ENCODE measurements at places on chromosomes 11 and 22. TPM values are rescaled to one million over a fixed set of nuclear protein-coding genes. Genes with fewer than 3 reads are reported as not detected.

DNA sequence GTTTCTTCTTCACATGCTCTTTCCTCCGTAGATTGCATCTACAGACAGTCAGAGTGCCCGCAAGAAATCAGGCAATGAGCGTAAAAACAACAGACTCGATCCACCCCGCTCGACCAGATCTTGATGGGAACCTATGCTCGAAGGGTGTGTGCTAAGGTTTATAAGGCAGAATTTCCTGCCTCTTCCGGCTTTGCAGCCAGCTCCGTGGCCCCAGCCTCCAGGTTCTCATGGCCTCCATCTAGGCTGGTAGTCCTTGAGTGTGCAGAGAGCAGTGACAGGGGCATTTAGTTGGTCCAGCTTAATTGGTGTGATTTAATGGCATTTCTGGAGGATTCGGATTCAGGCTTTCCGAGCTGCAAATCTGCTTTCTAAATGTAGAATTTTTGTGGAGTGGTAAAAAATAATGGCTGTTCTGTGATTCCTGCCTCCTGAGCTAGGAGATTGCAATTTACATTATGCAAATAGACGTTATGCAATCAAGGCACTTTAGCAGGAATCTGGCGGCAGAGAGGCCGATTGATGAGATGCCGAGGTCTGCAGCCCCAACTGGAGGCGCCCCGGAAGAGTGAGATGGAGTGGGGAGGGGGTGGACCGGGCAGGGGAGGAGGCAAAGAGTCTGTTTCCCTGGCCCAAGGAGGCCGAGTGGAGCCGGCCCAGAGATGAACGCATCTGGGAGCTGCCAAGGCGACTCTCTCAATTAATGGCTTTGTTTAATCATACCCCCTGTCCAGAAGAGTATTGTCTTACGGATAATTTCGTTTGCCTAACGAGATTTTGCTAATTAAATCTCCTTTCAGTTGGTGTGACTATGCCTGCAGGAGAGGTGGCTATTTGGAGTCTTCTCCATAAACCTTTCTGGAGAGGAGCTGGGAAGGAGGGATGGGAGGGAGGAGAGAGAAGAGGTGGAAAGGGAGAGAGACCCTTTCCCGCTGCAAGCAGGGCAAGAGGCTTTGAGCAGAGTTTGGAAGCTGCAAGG, 75.3 kb downstream of the PKNOX2 start:
- no peaks in the 10 kb centered on the region for H3K36me3 ChIP-seq
- H3K4me1 ChIP-seq = no peaks in the 10 kb centered on the region
- no peak for DNase-seq
- no peak overlapping the region for H3K27ac ChIP-seq

DNA sequence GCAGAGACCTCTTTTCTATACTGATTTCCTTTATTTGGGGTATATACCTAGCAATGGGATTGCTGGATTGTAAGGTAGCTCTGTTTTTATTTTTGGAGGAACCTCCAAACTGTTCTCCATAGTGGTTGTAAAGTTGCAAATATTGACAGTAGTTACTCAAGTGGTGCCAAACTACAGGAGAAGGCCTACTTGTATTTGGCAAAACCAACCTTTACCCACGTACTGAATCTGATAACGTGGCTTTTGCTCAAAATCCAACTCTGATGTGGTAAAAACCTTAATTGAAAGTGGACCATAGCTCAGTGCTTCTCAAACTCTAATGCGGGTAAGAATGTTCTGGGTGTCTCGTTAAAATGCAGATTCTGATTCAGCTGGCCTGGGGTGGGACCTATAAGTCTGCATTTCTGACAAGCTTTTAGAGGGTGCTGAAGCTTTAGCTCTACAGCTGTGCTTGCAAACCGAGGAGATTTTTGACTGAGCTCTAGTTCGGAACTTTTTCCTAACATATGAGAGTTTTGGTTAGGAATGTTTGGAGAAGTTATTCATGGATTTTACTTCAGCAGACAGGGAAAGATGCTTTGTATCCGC, 69.8 kb downstream of the PACS1 start:
- peaks cover 42% of the 10 kb centered on the region for H3K4me1 ChIP-seq
- no peak overlapping the region for H3K27ac ChIP-seq
- H3K36me3 ChIP-seq = no peaks in the 10 kb centered on the region
- no peak overlapping the region for H3K4me3 ChIP-seq
- no peaks in the 10 kb centered on the region for H3K27me3 ChIP-seq

DNA sequence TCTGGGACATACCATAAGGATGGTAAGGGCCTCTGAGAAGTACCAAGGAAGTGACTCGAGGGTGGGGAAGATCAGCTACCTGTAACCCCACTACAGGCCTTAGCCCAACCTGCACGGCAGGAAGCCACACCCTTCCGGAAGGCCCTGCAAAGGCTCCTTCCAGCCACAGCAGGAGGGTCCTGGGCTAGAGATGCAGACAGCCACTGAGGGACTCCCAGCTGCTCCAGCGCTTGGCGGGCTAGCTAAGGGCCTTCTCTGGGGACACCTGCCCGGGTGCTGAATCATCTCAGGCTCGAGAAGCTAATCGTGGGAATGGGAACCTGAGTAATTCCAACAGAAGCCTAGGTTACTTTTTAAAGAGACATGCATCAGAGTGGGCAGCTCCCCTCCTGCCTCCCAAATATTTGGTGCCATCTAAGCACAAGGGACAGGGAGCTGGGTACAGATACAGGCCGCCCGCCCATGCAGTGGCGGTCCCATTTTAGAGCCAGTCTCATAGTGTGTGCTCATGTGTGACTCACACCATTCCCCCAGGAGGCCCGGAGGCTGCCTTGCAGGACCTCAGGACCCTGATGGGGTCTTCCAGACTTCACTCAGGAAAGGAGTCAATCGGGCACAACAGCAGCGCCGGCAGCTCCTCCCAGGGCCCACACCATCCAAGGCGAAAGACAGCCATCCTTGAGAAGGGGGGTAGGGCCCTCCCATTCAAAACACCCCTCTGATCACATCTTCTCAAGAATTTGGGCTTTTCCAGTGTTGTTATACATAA, 8.0 kb downstream of the MYH9 start:
- DNase-seq = peak; percentile 45
- peak overlapping the region; percentile 53 for H3K27ac ChIP-seq
- peak overlapping the region; percentile 35 for H3K4me3 ChIP-seq
- peaks cover 11% of the 10 kb centered on the region for H3K36me3 ChIP-seq
- no peaks in the 10 kb centered on the region for H3K27me3 ChIP-seq

- H3K27me3 ChIP-seq = no peaks in the 10 kb centered on the region
- peak; percentile 92 for DNase-seq
Measured at GRCh38 chr11:121889931-121890330, 226.1 kb downstream of the BLID start.

- H3K4me3 ChIP-seq = no peak overlapping the region
- H3K27me3 ChIP-seq = no peaks in the 10 kb centered on the region
- no peak overlapping the region for H3K27ac ChIP-seq
- DNase-seq = no peak
- no peaks in the 10 kb centered on the region for H3K36me3 ChIP-seq
Measured at GRCh38 chr11:47154616-47155570, 21.8 kb downstream of the ARFGAP2 start.

DNA sequence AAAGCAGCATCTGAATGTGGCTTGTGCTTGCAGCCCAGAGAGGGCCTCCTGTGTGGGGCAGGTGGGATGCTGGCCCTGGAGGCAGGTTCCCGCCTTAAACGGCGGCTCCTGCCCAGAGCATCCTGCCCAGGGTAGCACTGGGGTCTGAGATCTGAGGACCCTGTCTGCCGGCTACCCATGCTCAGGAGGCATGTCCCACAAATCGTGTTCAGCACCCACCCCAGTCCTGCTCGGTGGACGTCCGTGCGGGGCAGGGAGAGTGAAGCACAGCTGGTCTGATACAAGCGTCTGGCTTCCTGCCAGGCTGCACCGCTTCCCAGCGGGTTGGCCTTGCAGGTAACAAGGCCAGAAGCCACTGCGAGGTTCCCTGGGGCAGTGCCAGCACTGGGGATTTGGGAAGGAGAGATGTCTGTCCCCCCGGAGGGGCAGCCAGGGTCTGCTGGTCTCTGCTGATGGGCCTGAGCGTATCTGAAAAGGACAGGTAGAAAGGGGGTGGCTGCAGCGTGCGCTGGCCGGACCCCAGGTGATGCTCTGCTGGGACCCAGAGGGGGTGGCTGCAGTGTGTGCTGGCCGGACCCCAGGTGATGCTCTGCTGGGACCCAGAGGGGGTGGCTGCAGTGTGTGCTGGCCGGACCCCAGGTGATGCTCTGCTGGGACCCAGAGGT, 3.6 kb downstream of the TRABD start:
- no peak for DNase-seq
- no peak overlapping the region for H3K4me3 ChIP-seq
- no peaks in the 10 kb centered on the region for H3K36me3 ChIP-seq
- H3K4me1 ChIP-seq = peaks cover 48% of the 10 kb centered on the region
- H3K27me3 ChIP-seq = no peaks in the 10 kb centered on the region

DNA sequence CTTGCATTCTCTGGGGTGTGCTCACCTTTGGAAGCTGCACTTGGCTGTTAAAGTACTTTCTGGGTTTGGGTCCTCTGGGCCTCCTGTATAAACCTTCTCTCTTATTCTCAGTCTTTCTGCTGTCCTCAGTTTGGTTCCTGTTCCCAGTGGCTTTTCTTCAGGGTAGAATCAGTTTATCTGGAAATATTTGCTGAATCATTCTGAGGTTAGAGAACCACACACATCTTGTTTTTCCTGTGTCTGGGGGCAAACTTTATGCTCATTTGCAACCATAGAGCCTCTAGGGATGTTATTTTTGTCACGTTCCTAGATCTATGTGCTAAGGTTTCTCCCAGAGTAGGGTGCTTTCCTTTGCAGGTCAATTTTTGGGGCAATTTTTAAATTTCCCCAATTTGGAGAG, 224.3 kb upstream of the C11orf87 start:
- peaks cover 3% of the 10 kb centered on the region for H3K27me3 ChIP-seq
- no peak overlapping the region for H3K27ac ChIP-seq
- H3K4me3 ChIP-seq = no peak overlapping the region

- no peak overlapping the region for H3K4me3 ChIP-seq
- no peaks in the 10 kb centered on the region for H3K4me1 ChIP-seq
- H3K36me3 ChIP-seq = no peaks in the 10 kb centered on the region
- H3K27ac ChIP-seq = no peak overlapping the region
Measured at GRCh38 chr22:20819471-20819870, 39.1 kb downstream of the PI4KA start.

DNA sequence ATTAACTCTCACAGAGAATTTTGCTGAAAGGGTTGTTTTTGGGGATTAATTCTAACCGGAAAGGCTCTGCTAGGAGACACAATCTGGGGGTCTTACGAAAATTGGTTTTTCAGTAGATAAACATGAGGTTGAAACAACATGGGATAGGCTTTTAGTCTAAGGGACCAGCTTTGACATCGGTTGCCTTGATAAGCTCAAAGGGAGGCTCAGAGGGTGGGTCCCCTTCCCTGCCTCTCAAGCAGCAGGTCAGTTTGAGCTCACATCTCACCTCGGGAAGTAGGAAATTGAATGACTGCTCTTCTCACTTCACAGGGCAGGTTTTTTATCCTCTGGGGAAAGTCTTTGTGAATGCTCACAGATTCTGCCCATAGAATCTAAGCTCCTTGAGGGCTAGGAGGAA, 70.2 kb upstream of the KIRREL3 start:
- H3K36me3 ChIP-seq = no peaks in the 10 kb centered on the region
- H3K4me3 ChIP-seq = no peak overlapping the region
- peaks cover 28% of the 10 kb centered on the region for H3K27me3 ChIP-seq
- DNase-seq = no peak

GRCh38 chr22:43427296-43428004, 15.6 kb downstream of the MPPED1 start:
- no peak overlapping the region for H3K4me3 ChIP-seq
- peaks cover 18% of the 10 kb centered on the region for H3K27me3 ChIP-seq
- no peak overlapping the region for H3K27ac ChIP-seq
- H3K36me3 ChIP-seq = no peaks in the 10 kb centered on the region

ACCSL gene
- total RNA-seq = not detected

KCNE3 gene
- total RNA-seq = 0.73 TPM

RAB38 gene
- not detected for total RNA-seq

SLC22A25 gene
- total RNA-seq = not detected

ARCN1 gene
- 132 TPM for total RNA-seq
